Kidney capillary endothelial cell (primary cell): ENCODE measurements at places on chromosomes 2 and 18.

- DNase-seq = no peak
These were observed 21.9 kb downstream of the PLEKHB2 start for GRCh38 chr2:131127076-131127475.

- no peak for DNase-seq
These were observed 494.1 kb downstream of the LRRTM4 start for GRCh38 chr2:77028032-77028600.

- no peak for DNase-seq
These were observed 61.2 kb downstream of the MOGAT1 start for GRCh38 chr2:222732489-222733178.

- no peak for DNase-seq
These were observed 239.4 kb upstream of the TANK start for GRCh38 chr2:160920791-160921303.
